DND-41 (cell line): ENCODE measurements at places on chromosomes 4 and X.

DNA sequence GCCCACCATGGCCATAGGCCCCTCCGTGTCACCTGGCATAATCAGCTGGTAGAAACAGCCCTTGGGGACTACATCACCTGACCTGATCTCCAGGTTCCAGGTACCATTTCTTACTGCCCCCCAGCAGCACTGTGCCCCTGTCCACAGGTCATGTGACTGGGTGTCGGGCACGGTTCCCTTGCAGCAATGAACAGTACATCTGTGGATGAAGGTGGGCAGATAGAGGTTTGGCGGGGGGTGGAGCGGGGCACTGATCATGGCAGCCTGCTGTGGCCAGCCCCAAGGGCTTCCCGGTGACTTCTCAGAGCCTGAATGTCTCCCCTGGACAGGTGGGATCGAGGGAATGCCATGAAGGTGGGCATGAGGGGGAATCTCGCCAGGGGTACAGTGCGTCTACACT, 37.8 kb downstream of the TRMT44 start:
- DNase-seq, result no peak

- no peak for DNase-seq
Observed at GRCh38 chr4:52234561-52235440, 183.7 kb downstream of the SPATA18 start.

- DNase-seq, result no peak
Observed at GRCh38 chr4:169117591-169118081, 107.6 kb upstream of the CBR4 start.

DNA sequence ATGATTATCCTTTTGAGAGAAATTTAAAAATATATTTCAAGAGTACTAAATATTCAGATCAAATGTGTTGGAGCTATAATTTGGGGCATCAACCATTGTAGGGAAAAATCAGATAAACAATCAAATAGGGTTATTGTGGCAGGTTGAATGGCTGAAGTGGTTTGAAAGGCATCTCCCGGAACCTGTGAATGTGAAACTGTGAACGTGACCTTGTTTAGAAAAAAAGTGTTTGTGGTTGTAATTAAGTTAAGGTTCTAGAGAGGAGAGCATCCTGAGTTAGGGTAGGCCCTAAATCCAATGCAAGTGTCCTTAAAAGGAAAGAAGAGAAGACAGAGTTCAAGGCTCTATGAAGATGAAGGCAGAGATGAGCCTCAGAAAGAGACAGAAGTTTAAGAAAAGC, 37.4 kb downstream of the ADGRA3 start:
- no peak for DNase-seq

DNA sequence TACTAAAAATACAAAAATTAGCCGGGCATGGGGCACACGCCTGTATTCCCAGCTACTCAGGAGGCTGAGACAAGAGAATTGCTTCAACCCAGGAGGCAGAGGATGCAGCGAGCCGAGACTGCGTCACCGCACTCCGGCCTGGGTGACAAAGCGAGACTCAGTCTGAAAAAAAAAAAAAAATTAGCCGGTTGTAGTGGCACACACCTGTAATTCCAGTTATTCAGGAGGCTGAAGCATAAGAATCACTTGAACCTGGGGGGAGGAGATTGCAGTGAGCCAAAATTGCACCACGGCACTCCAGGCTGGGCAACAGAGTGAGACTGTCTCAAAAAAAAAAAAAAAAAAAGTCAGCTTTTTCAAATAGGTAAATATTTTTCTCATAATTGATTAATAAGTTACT, 71.9 kb downstream of the WDFY3 start:
- no peak for DNase-seq

GRCh38 chr4:87121341-87122065, 98.9 kb downstream of the KLHL8 start:
- no peak for DNase-seq

DNA sequence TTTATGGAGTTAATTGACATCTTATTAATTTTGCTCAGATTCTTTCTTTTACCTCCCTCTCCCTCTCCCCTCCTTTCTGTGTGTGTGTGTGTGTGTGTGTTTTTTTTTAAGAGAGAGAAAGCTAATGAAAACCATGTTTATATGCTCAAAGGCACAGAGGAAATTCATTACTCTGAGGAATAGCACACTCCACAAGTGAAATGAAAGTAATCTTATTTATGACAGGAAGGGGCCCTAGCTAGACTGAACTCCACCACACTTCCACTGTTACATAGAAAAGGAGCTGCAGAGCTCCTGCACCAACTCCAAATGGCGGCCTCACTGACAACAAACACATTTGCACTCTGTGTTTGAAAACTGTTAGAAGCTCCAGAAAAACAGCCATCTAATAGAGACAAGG, 150.6 kb downstream of the RASL11B start:
- peak; percentile 69 for DNase-seq

DNA sequence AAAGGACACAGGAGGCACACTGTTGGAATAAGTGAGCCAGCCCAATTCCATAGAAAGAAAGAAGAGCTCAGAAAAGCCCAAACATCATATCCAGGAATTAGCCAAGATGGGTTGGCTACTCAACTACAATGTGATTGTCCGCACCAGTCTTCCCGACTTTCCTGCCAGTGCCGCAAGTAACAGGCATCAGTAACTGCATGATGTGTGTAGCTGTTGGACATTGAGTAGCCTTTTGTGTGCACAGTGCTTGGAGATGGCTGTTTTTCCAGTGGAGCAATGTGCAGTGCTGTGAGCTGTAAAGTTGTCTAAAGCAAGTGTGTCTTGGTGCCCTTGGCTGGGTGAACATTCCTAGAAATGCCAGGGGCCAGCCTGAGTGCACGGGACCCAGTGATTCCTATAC, 29.2 kb upstream of the FAM193A start:
- no peak for DNase-seq

DNA sequence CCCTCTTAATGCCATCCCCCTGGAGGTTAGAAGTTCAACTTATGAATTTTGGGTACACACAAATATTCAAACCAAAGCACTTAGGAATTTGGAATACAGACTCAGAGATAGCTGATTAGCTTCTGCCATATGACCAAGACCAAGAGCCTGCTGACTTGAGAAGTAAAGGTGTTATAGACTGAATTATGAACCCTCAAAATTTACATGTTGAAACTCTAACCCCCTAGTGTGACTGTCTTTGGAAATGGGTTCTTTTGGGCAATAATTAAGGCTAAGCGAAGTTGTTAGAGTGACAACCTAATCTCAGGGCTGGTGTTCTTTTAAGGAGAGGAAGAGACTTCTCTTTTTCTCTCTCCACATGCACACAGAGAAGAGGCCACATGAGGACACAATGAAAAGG, 151.2 kb downstream of the COX18 start:
- no peak for DNase-seq

DNA sequence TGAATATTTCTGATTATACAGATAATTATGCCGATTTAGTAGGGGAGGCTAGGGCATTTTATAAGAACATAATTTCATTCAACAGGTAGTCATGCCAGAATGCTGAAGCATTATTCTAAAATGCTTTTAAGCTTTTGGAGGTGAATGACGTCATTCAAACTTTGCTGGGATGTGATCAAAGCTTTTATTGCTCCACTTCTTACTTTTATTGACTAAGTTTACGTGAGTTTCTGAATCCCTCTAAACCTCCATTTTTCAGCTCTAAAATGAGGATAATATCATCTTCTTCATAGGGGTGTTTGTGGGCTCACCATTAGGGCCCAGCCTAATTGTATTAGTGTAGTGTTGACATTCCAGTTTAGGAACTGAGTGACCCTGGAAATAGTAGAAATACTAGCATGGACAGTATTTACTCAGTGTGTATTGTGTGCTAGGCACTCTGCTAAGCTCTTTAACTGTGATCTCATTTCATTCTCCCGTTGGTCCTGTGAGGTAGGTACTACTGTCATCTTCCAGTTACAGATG, 3.0 kb downstream of the WWC2 start:
- DNase-seq, result no peak

DNA sequence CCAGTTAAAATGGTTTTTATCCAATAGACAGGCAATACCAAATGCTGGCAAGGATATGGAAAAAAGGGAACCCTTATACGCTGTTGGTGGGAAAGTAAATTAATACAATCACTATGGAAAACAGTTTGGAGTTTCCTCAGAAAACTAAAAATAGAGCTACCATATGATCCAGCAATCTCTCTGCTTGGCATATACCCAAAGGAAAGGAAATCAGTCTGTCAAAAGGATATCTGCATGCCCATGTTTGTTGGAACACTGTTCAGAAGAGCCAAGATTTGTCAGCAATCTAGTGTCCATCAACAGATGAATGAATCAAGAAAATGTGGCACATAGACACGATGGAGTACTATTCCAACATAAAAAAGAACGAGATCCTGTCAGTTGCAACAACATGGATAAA, 91.0 kb upstream of the SH3RF1 start:
- no peak for DNase-seq

DNA sequence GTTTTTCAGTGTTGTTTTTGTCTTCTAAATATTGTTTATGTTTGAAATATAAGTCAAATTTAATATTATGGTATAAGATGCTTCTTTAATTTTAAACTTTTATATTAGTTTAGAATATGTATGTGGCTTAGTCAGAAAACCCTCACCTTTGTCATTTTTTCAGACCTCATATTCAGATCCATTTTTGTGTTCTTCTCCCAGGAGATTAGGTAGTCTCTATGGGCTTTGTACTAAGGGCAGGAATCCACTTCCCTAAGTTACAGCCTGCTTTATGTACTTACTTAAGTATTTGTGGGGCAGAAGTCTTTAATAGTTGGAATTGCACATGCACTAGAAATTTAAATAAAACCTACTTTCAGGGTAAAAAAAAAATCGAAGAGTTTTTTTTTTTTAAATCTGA, 63.5 kb upstream of the TENM3 start:
- no peak for DNase-seq

GRCh38 chrX:42123369-42123768, 200.0 kb upstream of the CASK start:
- no peak for DNase-seq

DNA sequence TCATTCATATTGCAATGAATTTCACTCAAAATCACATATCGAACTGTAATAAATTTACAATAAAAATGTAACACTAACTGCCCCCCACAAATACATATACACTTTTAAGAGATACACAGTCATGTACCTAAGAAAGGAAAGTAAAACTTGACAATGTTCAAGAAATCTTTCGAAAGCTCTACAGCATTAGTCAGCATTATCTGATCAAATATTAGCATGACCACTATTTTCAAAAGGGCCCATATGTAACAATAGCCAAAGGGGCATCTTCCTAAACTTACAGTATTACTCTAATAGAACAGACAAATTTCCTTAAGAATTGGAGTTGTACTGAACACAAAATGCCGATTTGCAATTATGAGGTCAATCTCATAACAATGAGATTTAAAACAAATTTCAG, 51.8 kb downstream of the STX18 start:
- no peak for DNase-seq

DNA sequence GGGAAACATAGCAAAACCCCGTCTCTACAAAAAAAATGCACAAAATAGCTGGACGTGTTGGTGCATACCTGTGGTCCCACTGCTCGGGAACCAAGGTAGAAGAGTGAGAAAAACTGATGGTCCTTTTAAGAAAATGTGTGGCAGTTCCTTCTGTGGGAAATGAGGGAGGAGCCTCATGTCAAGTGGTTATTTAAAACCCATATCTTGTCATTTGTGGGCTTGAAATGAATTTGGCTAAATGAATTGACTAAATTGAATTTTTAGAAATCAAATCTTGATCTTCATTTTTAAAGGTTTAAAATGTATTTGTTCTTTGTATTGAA, 16.2 kb upstream of the LAMP2 start:
- peak; percentile 10 for DNase-seq

DNA sequence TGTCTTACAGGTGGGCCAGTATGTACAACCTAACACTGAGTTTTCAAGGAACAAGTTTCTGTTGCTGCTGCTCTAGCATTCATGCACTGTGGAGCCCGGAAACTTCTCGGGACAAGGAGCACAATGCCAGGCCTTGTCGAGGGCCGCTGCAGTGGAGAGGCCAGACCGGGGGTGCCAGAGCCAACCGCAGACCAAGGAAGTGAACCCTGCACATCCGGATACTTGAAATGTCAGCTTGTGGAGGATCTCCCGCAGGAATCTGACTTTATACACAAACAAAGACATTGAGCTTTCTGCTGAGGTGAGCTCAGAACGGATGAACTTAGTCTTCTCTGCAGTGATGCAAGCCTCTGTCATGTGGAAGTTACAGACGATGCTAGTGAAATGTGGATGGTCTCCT, 99.5 kb downstream of the ZNF827 start:
- no peak for DNase-seq

GRCh38 chr4:6232836-6233785, 32.8 kb upstream of the JAKMIP1 start:
- DNase-seq, result no peak

GRCh38 chrX:43971966-43972961, 926 bp downstream of the NDP start:
- DNase-seq, result no peak

GRCh38 chrX:55451626-55451989, 319 bp upstream of the MAGEH1 start:
- no peak for DNase-seq

GRCh38 chr4:2799224-2799911, 6.5 kb downstream of the SH3BP2 start:
- DNase-seq, result peak; percentile 26

GRCh38 chr4:10288830-10289537, 168.2 kb downstream of the ZNF518B start:
- no peak for DNase-seq

GRCh38 chrX:20205927-20206708, 60.6 kb downstream of the RPS6KA3 start:
- no peak for DNase-seq

DNA sequence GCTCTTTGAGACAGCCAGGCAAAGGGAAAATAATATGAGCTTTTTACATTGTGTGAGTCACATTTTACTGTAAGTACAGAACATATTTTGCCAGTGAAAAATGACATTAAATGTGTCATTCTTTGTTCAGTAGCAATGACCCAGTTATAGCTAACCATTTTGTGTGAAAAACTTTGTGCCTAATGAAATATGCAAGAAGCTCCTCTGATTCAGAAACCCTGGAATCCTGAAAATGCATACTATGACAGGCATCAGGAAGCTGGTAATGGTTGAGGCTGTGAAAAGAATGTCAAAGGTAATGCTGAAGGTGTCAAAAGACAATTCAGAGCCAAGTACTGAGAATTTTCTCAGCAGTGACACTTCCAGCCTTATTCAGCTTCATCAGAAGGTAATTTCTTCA, 549.5 kb upstream of the SMIM31 start:
- no peak for DNase-seq

DNA sequence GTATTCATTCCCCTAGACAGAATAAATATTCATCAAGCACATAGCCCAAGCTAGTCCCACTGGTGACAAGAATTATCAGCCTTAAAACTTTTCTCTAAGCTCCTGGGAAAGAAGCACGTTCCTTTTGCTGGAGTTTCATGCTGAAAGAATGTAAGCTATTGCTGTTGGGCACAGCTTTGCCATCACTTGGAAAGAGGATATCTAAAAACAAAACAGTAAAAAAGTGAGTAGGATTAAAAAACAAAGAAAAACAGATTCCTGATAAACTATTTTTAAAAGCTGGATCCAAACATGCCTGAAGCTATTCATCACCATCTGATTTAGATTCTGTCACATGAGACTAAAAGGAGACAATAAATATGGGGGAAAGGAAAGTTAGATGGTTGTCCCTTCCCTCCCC, 176.8 kb downstream of the SCFD2 start:
- DNase-seq, result no peak
